ENCODE measurements at places on chromosomes 4 and X.
A peak's percentile ranks its signal among the peaks of the same experiment; 100 is the strongest.

- no peak for DNase-seq
Observed at GRCh38 chr4:67568820-67569219, 10.3 kb downstream of the STAP1 start.

DNA sequence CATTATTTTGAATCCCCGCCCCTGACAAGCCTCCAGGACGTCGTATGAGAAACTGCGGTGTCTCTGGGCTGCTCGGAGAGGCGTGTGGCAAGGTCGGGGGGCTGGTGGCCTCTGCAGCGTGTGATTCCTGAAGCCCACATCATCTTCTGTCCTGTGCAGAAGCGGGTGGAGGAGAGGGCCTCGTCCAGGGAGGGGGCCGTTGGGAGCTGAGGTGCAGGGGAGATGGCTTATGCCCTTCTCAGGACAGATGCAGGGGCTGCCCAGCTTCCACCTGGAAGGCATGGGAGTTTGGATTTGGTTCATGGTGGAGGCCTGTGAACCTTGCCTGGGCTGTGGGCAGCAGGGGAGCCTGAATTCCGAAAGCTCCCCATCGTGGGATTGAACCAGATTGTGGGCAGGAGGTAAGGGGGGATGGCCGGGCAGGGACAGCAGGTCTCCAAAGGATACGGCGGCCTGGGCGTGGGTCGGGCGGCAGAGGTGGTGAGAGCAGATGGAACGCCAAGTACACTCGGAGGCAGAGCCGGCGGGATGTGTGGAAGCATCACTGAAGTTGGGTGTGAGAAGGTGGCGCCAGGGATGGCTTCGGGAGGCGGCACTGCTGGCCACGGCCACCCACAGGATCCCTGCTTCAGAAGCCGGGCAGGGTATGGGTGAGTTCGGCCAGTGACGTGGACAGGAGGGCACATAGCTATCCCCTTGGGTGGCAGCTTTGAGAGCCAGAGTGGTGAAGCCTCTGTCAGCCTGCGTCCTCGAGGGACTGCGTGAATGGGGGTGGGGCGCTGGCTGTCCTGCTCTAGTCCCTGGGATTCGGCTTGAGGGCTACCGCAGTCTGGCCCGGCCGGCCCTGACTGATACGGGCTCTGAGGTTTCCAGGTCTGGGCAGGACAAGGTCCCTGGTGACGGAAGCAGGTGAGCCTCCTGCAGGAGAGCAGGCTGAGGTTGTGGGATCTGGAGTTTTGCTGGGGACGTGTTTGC is 76.3 kb upstream of the ADRA2C start:
- no peak for DNase-seq

DNA sequence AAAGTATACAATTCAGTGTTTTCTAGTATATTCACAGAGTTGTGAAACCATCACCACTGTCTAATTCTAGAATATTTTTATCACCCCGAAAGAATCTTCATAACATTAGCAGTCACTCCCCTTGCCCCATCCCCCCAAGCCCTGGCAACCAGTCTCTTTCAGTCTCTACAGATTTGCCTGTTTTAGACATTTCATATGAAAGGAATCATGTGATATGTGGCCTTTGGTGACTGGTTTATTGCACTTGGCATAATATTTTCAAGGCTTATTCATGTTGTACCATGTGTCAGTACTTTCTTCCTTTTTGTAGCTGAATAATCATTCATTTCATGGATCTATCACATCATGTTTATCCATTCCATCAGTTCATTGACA is 371.7 kb downstream of the AFF2 start:
- DNase-seq = no peak

GRCh38 chr4:105198541-105198940 is 51.9 kb downstream of the TET2 start:
- DNase-seq = no peak

DNA sequence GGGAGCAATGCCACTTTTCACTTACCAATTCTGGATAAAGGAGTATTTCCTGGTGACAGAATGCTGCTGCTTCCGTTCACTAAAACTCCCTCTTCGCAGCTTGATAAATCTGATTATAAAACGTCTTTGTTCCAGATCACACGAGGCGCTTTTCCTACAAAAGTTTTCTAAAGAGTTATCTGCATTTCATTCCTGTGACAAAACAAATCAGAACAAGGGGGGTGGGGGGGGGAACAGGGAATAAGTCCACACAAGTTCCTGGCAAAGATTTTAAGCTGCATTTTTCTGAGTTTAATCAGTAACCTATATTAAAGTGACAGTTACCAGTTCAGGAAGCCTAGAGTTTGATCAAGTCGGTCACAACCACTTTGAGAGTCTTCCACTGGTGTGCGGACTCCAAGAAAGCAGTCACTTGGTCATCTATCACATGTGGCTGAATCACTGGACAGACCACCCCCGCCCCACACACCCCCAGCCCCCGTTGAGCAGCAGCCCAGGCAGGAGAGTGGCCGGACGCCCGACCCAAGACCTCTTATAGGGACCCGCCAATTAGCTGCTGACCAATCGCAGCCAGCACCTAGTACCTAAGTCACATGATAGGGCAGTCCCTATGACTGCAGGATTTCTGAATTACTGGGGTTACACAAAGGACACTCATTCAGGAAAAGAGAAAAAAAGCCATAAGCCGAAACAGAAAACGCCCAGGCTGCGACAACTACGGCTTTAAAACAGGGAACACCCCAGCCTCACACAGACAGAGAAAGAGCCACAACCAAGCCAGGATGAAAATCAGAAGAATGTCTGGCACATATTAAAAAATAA is 569.3 kb upstream of the DIPK2B start:
- peak; percentile 82 for DNase-seq

- DNase-seq = no peak
Observed at GRCh38 chr4:156568041-156568440, 403.6 kb downstream of the PDGFC start.

- no peak for DNase-seq
Observed at GRCh38 chr4:105637408-105638176, 70.9 kb downstream of the INTS12 start.

DNA sequence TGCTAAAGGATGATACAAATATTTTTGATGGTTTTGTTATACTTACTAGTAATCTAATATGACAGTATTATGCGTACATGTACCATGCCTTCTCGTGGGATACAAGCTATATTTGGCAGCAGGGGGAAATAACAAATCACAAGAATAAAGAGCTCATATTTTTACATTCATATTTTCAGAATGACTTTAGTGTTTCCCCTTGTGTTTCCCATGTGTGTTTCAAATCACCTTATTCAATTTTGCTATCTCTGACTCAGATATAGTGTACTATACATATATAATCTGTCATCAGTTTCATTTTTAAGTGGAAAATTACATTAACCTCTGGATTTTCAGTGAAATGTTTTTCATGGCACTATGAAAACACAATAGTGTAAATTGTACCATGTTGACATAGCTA is 146.8 kb downstream of the RPA4 start:
- no peak for DNase-seq

DNA sequence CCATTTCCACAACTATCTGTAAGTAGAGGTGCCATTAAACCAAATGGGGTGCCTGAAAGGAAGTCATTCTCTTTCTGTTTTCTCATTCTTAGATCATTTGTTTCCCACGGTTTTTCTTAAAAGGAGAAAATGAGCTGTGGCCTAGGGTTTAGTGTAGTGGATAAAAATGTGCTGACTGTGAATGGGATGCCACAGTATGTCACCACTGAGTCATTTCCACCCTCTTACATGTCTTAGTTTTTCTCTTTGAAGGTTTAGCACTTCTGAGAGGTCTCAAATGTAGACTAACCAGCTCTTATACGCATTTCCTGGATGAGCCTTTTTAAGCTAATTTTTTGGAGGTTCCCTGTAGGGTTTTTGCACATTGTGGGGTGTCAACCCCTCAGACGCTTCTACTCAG is 244.5 kb upstream of the SPANXN1 start:
- no peak for DNase-seq

DNA sequence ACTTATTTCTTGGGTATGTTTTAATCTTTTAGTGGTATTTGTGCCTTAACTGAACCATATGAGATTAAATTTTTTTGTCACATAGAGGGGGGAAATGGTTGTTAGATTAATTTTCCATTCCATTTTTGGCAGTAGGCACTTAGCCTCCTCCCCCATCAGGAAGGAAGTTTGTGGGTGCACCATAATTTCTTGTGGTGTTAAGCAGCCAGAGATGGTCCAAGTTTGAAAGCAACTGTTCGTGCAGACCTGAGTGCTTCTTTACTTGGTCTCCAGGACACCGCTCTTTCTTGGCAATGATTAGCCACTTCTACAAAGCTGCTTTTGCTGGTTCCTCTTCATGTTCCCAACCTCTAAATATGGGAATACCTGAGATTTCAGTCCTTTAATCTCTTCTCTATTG is 92.7 kb upstream of the RPL34 start:
- no peak for DNase-seq

- no peak for DNase-seq
Observed at GRCh38 chrX:68830419-68831404, 1.9 kb downstream of the EFNB1 start.

- DNase-seq = no peak
Observed at GRCh38 chrX:118510111-118510510, 14.5 kb downstream of the DOCK11 start.

GRCh38 chr4:853416-853781 is 27.5 kb upstream of the CPLX1 start:
- no peak for DNase-seq

- DNase-seq = peak; percentile 8
Observed at GRCh38 chr4:64539234-64539849, 130.1 kb upstream of the TECRL start.

- no peak for DNase-seq
Observed at GRCh38 chrX:41519468-41519867, 72.3 kb downstream of the NYX start.

- DNase-seq = no peak
Observed at GRCh38 chr4:71466775-71467174, 128.0 kb downstream of the SLC4A4 start.

DNA sequence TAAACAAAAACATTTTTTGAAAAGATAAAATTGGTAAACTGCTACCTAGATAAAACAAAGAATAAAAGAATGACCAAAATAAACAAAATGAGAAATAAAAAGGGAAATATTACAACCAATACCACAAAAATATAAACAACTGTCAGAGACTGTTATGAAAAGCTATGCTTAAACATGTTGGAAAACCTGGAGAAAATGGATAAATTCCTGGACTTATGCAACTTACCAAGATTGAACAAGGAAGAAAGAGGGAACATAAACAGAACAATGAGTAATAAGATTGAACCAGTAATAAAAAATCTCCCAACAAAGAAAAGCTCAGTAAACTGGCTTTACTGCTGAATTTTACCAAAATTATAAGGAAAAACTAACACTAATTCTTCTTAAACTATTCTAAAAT is 518.7 kb downstream of the GRXCR1 start:
- no peak for DNase-seq

- DNase-seq = no peak
Observed at GRCh38 chr4:111992351-111993168, 152.7 kb upstream of the FAM241A start.

DNA sequence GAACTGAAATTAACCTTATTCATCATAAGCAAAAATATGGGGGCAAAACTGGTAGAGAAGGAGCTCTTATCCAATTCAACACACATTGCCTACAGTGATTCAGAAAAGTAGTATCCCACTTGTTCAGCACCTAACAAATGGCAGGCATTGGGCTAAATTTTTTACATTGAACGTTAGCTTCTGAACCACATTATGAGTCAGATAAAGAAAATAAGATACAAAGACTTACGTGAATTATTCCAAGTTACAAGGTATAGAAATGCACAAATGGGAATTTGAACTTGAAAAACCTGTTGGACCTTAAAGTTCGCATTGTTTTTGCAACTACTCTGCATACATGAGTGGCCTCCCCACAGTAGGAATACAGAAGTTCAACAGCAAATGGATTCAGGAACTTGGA is 210.6 kb downstream of the LDB2 start:
- DNase-seq = no peak

DNA sequence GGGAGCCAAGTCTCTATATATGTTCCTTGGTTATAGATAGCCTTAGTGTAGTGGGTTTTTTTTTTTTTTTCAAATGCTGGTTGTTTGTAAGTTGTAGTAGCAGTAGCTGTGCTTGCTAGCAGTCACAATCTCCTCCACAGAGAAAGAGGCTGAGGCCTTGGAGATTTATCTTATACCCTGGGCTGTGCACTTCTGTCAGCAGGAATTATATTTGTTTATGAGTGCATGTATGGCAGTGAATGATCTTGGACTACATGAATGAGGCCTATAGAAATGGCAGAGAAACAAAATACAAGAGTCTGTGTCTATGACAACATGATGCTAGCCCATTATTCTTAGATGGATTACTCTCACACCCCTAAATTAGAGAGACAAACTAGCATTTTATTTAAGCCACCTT is 1674.2 kb upstream of the ADGRL3 start:
- DNase-seq = no peak

GRCh38 chr4:164215113-164215741 is 538.7 kb upstream of the SMIM31 start:
- DNase-seq = no peak

- no peak for DNase-seq
Observed at GRCh38 chrX:55919367-55920221, 202.0 kb downstream of the RRAGB start.

- DNase-seq = peak; percentile 76
Observed at GRCh38 chr4:38290366-38290765, 330.2 kb downstream of the PTTG2 start.

DNA sequence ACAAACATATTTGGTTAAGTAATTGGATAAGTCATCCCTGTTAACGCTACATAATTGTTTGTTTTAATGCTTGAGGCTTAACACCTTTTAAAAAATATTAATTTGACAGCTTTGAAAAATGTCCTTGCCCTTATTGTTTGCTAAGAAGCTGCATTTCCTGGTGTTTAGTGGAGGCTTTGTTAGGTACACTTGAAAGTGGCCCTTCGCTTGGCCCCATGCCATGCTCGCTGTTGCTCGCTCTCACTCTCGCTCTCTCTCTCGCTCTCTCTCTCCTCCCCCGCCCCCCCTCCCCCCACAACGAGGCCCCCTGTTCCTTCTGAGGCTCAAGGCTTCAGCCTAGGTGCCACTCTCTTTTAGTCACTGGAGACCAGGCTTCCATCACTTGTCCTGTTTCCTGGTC is 139.6 kb downstream of the DCLK2 start:
- no peak for DNase-seq

- DNase-seq = no peak
Observed at GRCh38 chrX:136666088-136666487, 18.1 kb downstream of the CD40LG start.

GRCh38 chrX:70411475-70411874 is 11.6 kb upstream of the GDPD2 start:
- DNase-seq = no peak

DNA sequence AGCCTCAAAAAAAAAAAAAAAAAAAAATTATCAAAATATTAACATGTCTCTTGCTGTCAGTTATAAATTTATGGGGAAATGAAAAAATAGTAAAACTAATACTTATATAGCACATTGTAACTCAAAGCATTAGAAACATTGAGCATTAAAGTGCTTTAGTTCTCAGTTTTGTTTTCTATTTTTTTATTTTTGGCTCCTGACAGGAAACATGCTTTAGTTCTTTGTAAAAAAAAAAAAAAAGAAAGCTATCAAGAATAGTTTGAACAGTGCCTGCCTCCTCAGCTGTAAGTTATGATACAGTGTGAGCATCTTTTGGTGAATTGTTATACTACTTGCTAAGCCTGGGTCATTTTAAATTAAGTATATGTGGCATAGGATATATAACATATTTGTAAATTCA is 5.1 kb upstream of the CENPC start:
- DNase-seq = no peak

GRCh38 chrX:110536816-110537215 is 178.2 kb downstream of the RTL9 start:
- no peak for DNase-seq

GRCh38 chrX:153646620-153647373 is at the start of gene DUSP9:
Gene DUSP9, plus strand, starts transcription at chrX:153647203. Its CDS starts 751 bp downstream, at chrX:153647954.
- no peak for DNase-seq

GRCh38 chr4:85672116-85672515 is 197.2 kb downstream of the ARHGAP24 start:
- no peak for DNase-seq

GRCh38 chrX:650324-650723 is 19.7 kb downstream of the SHOX start:
- no peak for DNase-seq

All from pulmonary artery endothelial cell (primary cell).